NCI-H1436 treated with DMSO at 0.1 percent for 48 hours (cell line): ENCODE measurements at places on chromosomes 16 and 17.
A peak's percentile ranks its signal among the peaks of the same experiment; 100 is the strongest.

DNA sequence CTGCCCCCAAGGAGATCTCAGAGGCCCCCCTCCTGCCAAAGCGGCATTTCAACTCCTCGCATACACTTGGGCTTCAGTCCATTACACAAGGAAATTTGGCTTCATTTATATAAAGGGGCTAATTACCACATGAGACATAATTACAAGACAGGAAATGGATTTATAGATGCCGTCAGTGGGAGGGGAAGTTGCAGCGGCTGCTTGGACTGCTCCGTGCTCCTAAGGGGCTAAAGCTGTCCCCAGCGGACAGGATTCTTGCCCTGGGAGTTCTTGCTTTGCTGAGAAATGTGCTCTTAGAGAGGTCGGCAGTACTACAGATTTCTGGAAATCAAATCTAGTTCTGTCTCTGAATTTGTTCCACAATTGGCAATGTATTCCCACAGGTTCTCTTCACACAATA, 57.2 kb upstream of the NLK start:
- peak; percentile 36 for DNase-seq

DNA sequence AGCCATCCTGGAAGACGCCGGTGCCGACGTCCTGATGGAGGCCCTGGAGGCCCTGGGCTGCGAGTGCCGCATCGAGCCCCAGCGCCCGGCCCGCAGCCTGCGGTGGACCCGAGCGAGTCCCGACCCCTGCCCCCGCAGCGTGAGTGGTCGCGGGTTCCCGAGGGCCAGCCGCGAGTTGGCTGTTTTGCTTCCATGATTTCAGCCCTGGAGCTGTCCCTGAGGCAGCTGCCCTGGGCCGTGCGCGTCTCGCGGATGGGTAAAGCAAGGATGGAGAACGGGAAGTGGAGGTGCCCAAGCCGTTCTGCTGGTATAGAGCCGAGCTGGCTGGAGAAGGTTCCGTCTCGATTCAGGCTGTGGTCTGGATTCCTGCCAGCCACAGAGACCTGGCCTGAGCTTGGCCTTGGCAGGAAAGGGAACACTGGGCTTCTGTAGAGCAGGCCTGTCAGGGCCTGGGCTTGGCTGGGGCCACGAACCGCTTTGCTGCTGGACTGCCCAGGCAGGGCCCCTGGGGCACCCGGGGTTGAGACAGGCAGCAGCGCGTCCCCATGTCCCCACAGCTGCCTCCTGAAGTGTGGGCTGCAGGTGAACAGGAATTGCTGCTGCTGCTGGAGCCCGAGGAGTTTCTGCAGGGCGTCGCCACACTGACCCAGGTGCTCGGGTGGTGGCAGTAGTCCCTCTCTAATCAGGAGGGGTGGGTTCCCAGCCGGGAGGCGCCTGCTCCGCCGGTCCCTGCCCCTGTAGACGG, 941 bp upstream of the MRPS34 start:
- DNase-seq: no peak

DNA sequence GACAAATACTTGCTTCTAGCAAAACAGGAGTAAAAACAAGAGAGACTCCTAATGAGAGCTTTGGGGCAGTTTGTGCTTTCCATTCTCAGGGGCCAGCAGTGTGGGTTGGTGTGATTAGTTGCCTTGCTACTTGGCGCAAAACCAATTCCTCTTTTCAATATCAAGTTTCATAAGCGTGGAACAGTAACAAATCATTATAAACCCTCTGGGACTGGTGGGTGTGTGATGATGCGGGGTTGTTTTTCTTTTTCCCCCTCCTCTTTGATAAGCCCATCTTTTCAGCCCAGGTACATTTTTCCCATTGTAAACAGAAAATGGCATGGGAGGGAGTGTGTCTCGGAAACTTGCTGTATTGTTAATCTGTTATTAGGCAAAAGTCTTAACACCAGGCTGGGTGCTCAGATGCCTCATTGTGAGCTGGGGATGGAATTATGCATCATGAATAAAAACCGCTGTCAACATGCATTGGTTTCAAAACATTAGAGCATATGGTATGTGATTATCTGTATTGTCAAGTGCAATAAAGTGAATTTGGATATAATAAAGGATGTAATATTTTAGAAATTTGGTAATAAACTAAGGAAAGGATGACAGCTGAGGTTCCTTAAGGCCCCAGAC, 166.4 kb downstream of the CCDC182 start:
- DNase-seq: peak; percentile 67

DNA sequence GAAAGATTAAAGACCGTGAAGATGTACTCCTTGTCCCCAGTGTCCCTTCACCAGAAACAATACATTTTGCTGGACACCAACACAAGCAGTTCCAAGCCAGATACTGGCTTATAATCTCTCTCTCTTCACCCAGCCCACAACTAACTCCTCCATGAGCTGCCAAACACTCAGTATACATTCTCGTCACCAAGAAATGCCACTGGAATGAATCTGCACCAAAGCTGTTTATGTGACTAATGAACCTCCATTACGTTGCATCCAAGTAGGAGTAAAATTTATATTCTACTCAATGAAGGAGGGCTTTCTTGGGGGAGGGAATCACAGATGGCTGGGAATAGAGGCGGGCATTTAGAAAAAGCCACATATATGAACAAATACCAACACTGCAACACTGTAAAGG, 20.9 kb upstream of the SOX9 start:
- DNase-seq: no peak

DNA sequence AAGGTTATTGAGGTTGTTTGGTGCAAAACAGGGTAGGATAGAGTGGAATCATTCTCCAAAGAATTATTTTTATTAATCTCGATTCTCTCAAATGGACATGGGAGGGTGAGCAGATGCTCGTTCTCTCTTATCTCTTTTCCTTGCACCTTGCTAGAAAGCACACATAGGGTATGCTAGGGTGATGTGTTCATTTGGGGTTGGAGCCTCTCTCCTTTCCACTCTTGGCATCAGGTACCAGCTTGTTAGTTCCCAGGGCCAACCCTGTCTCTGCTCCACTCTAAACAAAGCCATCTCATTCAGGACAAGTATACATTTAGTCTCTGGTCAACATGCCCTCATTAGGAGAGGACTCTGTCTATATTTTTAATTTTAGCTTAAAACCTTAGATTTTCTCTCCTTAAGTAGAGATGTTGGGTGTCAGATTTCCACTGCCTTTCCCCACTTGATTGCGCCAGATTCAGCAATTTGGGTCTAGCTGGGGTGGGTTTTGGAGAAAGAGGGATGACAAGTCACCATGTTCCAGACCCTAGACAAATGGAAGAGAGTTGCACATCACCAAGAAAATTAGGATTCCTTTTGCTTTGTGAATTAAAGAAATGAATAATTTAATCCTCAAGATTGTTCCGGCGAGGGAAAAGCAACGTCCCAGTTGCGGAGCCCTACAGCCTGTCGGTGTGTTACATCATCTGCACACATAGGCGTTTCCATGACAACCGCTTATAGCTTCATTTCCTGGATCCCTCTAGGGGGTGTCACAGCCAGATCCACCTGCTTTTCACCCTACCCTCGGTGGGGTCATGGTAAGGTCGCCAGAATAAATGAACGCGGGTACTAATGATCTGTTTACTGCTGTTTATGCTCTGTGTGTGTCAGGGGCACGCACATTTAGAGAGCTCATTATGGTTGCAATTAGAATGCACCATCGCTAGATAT, 41.6 kb downstream of the SNX11 start:
- DNase-seq: peak; percentile 57

GRCh38 chr17:39705786-39706348, 6.0 kb downstream of the ERBB2 start:
- DNase-seq: no peak
